ENCODE measurements at places on chromosomes 7 and 10. TPM values are rescaled to one million over a fixed set of nuclear protein-coding genes. Genes with fewer than 3 reads are reported as not detected.

DNA sequence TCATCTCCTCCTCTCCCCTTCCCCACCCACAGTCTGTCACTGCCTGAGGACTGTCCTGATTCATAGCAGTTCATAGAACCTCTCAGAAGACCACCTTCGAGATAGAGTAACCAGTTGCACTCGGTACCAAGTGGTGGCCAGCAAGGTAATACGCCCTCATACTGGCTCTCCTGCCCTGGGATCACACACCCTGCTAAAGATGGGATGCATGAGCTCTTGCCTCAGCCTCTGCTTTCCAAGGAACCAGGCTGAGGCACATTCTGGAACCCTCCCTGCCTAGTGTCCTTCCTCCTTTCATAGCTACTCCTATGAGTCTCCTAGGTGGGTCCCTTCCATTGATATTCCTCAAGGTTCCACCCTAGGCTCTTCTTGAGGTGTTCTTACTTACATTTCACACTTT is 15.5 kb downstream of the CFAP43 start:
- no peak overlapping the region for H3K4me3 ChIP-seq
- DNase-seq, result no peak
- no peaks in the 10 kb centered on the region for H3K36me3 ChIP-seq

CYP3A7 gene
- not detected for total RNA-seq

HABP2 gene
- total RNA-seq, result 2.0 TPM

GRCh38 chr10:99429517-99430095 is 818 bp downstream of the GOT1 start:
- H3K27ac ChIP-seq, result peak overlapping the region; percentile 97
- peaks cover 22% of the 10 kb centered on the region for H3K4me1 ChIP-seq
- H3K27me3 ChIP-seq, result no peaks in the 10 kb centered on the region
- peak overlapping the region; percentile 76 for H3K4me3 ChIP-seq
- peaks cover 23% of the 10 kb centered on the region for H3K36me3 ChIP-seq

DNA sequence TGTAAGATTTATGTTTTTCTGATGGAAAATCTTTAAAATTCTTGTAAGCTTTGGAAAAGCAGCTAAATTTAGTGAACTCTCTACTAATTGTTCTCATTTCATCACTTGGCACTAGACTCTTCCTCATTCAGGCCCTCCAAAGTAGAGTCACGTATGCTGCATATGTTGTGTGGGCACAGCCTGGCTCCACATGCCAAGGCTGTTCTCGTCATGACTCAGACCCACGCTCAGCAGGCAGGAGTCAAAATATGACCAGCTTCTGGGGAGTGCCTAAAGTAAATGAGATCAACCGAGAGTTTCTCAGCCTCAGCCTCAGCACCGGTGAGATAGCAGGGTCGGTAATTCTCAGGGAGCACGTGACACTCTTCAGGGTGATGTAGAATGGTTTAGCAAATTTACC is 1672.9 kb downstream of the REEP3 start:
- DNase-seq, result no peak
- H3K27me3 ChIP-seq, result no peaks in the 10 kb centered on the region
- no peak overlapping the region for H3K27ac ChIP-seq

GSTO2 gene
- total RNA-seq, result 13.4 TPM

- DNase-seq, result no peak
- H3K4me3 ChIP-seq, result no peak overlapping the region
- H3K4me1 ChIP-seq, result no peaks in the 10 kb centered on the region
These were observed 29.7 kb upstream of the CAPZA2 start for GRCh38 chr7:116832692-116833091.

WEE2 gene
- total RNA-seq, result not detected

GRCh38 chr7:28520074-28521015 is 108.0 kb downstream of the CREB5 start:
- H3K4me3 ChIP-seq, result no peak overlapping the region
- no peaks in the 10 kb centered on the region for H3K36me3 ChIP-seq
- H3K27me3 ChIP-seq, result no peaks in the 10 kb centered on the region

DNA sequence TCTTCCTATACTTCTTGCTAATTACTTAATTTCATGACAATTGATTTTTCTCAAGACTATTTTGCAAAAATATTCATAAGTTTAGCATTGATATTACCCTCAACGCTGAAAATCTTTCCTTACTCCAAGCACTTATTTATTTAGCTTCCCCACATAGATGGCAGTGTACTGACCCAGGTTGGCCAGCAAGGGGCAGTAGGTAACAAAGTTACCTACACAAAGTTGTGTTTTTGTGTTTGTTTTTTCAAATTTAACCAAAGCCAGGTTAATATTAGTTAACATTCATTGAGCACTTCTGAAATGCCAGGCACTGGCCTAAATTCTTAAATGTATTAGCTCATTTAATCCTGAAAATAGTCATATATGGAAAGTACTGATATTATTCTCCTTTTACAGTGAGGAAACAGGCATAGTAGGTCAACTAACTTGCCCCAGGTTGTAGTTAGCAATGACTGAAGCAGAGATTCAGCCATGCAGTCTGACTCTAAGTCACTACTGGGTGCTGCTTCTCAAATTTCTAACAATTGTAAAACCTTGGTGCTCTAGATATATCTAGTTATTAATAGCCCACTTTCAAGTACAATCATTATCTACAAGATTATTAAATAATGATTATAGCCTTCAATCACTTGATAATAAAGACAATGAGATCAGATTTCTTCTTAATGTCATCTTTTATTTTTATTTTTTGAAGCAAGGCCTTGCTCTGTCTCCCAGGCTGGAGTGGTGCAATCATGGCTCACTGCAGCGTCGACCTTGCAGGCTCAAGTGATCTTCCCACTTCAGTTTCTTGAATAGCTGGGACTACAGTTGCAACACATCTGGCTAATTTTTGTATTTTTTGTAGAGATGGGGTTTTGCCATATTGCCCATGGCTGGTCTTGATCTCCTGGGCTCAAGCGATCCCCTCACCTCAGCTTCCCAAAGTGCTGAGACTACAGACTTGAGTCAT is 5.8 kb upstream of the GGCT start:
- peak; percentile 66 for DNase-seq
- H3K4me3 ChIP-seq, result no peak overlapping the region
- H3K36me3 ChIP-seq, result no peaks in the 10 kb centered on the region
- H3K27me3 ChIP-seq, result no peaks in the 10 kb centered on the region
- H3K4me1 ChIP-seq, result no peaks in the 10 kb centered on the region

- H3K36me3 ChIP-seq, result no peaks in the 10 kb centered on the region
- H3K4me1 ChIP-seq, result peaks cover 46% of the 10 kb centered on the region
- no peak overlapping the region for H3K4me3 ChIP-seq
These were observed 226.6 kb downstream of the ARHGAP12 start for GRCh38 chr10:31702005-31702404.

ZNF365 gene
- 0.18 TPM for total RNA-seq

UROS gene
- 13.9 TPM for total RNA-seq

GPR37 gene
- 3.6 TPM for total RNA-seq

- H3K4me1 ChIP-seq, result peaks cover 14% of the 10 kb centered on the region
- no peaks in the 10 kb centered on the region for H3K27me3 ChIP-seq
- DNase-seq, result no peak
- no peak overlapping the region for H3K27ac ChIP-seq
- H3K4me3 ChIP-seq, result no peak overlapping the region
- H3K36me3 ChIP-seq, result no peaks in the 10 kb centered on the region
These were observed 136.6 kb downstream of the CHN2 start for GRCh38 chr7:29331163-29331562.

DNA sequence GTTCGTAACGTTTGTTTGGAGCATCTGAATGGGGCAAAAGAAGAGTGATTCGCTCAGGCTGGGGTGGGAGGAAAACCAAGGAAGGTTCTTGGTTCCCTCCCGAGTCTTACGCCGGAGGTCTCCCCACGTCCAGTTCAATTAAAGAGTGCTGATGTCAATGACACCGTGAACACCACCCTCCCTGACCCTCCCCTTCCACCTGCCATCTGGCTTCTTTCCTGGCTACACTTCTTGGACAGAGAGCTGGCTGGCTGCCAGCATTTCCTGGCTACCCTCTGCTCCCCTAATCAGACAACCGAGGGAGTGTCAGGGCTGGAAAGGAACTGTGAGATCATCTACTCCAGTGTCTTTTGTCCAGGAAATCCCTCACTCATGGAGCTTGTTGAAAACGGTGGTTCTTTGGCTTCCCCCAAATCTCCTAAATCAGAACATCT is 24.1 kb upstream of the FFAR4 start:
- H3K27me3 ChIP-seq, result peaks cover 4% of the 10 kb centered on the region
- no peaks in the 10 kb centered on the region for H3K36me3 ChIP-seq
- H3K27ac ChIP-seq, result no peak overlapping the region

DNA sequence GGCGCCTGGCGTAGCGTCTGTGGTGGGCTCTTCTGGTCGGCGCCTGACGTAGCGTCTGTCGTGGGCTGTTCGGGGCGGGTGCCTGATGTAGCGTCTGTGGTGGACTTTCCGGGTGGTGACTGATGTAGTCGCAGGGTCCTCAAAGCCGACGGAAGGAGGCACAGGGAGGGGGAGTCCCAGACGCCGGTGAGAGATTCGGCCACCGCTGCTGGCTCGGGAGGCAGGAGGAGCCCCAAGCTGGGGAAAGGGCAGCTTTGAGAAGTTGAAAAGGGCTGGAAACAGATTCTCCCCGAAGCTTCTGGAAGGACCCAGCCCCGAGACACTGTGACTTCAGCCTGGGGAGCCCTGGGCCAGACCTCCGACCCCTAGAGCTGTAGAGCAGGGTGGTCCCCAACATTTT is 105.7 kb downstream of the DNAJB6 start:
- no peak for DNase-seq
- H3K36me3 ChIP-seq, result no peaks in the 10 kb centered on the region
- no peaks in the 10 kb centered on the region for H3K4me1 ChIP-seq
- no peak overlapping the region for H3K4me3 ChIP-seq

DNA sequence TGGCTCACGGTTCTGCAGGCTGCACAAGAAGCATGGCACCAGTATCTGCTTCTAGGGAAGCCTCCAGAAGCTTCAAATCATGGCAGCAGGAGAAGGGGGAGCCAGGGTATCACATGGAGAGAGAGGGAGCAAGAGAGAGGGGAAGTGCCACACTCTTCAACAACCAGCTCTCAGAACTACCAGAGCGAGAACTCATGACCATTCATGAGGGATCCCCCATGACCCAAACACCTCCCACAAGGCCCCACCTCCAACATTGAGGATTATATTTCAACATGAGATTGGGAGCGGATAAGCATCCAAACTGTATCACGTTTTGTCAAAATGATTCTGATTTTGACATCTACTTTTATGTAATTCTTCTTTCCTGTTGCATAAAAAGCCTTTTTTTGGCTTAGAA is 38.5 kb downstream of the CREM start:
- H3K27ac ChIP-seq, result no peak overlapping the region
- no peaks in the 10 kb centered on the region for H3K27me3 ChIP-seq
- no peaks in the 10 kb centered on the region for H3K4me1 ChIP-seq

- H3K4me3 ChIP-seq, result no peak overlapping the region
- no peak overlapping the region for H3K27ac ChIP-seq
- H3K36me3 ChIP-seq, result no peaks in the 10 kb centered on the region
- no peaks in the 10 kb centered on the region for H3K27me3 ChIP-seq
- no peak for DNase-seq
- no peaks in the 10 kb centered on the region for H3K4me1 ChIP-seq
These were observed 6.8 kb upstream of the TAS2R60 start for GRCh38 chr7:143436325-143436946.

GDF10 gene
- not detected for total RNA-seq

GRCh38 chr7:119929891-119930290 is 343.1 kb upstream of the KCND2 start:
- no peaks in the 10 kb centered on the region for H3K27me3 ChIP-seq
- H3K27ac ChIP-seq, result no peak overlapping the region
- DNase-seq, result no peak
- H3K4me1 ChIP-seq, result no peaks in the 10 kb centered on the region

PARD3 gene
- total RNA-seq, result 59.8 TPM

Data from stomach (tissue), 19 donors.